Stimulated activated CD4-positive, alpha-beta T cell treated with anti-CD3 and anti-CD28 coated beads, Interleukin-15, amount 100 ng/mL, for 1 hour (primary cell): ENCODE measurements at places on chromosomes 5 and 9.

GRCh38 chr5:59655693-59656309 lies 237.7 kb downstream of the PDE4D start:
- no peak for DNase-seq

- DNase-seq = no peak
These were observed 342.2 kb downstream of the LRRC70 start for GRCh38 chr5:62920856-62921255.

- DNase-seq = no peak
These were observed 141.5 kb downstream of the OSTF1 start for GRCh38 chr9:75229605-75230332.

DNA sequence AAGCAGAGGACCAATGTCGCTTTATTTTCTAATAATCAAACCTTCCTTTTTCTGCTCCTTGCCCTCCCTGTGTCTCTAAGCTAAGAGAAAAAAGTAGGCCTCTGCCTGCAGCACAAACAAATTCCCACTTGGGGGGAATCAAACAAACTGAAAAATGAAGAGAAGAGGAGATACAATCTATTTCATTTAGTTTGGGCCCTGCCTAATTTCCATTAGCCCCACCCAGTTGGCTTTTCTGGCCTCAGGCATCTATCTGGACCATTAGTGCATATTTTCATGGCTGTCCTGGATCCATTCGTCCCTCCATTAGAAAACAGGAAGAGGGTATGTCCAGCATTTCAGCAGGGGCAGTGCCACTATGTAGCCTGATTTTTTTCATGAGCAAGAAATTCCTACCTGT lies 72.9 kb downstream of the EBF1 start:
- no peak for DNase-seq

DNA sequence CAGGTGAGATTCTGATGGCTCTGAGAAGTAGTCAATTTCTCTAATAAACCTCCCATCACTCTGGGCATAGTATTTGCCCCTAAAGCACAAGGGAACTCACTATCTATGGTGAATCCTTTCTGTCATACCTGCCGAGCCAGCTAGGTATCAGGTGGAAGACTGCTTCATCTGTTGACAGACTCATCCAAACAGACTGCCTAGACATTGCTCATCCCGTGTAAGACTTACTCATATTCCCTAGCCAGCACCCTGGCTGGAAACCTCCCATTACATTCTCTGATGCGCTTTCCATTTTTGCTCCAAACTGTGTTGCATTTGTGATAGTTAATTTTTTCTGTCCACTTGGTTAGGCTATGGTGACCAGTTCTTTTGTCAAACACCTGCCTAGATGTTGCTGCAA lies 595.9 kb downstream of the DNAH5 start:
- DNase-seq = no peak

GRCh38 chr5:115920171-115920725 lies 42.0 kb upstream of the LVRN start:
- no peak for DNase-seq

GRCh38 chr9:35357116-35357515 lies 132.8 kb upstream of the RUSC2 start:
- no peak for DNase-seq

DNA sequence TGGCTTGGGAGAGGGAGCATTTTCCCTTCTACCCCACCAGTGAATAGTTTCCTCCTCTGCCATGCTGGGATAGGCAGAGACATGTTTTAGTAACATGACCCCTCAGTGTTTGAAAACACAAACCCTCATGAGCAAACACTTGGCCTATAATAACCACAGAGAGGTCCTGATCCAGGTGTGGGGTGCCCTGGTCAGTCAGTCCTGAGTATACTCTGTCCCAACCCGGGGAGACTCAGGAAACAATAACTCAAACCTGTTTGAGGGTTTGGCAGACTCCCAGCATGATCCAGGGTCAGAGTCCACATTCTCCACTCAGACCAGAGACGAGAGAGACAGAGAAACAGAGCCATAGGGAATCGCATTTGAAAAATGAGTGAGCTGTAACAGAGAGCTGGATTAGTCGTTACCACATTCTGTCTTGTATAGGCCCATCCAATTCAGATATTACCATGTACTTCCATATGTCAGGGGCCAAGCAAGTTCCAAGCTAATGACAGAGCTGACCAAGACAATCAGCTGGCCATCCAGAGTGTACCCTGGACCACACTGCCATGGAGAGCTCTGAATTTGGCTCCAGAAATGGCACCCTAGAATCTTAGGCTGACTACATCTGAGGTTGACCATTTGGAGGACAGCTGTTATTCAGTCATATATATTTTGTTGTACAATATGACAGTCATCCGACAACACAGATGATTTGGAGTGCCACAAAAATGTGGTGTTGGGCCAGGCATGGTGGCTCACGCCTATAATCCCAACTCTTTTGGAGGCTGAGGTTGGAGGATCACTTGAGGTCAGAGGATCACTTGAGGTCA lies 4.2 kb upstream of the CA9 start:
- DNase-seq = no peak

DNA sequence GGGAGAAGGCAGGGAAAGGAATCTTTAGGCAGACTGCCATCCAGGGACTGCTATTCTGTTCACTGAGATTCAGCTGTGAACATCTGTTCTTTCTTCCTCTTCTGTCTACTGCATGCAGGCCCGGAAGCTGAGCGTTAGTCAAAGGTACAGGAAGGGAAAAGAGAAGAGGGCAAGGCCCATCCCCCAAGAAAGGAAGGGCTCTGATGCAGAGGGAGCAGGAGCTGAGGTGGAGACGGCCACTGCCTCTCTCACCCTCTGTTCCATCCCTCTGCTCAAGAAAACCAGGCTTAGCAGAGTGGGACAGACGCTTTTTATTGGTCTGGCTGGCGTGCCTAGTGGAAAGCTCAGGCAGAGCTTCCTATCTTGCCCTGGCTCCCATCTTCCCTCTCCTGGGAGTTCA lies 57.6 kb downstream of the PFDN1 start:
- DNase-seq = no peak

DNA sequence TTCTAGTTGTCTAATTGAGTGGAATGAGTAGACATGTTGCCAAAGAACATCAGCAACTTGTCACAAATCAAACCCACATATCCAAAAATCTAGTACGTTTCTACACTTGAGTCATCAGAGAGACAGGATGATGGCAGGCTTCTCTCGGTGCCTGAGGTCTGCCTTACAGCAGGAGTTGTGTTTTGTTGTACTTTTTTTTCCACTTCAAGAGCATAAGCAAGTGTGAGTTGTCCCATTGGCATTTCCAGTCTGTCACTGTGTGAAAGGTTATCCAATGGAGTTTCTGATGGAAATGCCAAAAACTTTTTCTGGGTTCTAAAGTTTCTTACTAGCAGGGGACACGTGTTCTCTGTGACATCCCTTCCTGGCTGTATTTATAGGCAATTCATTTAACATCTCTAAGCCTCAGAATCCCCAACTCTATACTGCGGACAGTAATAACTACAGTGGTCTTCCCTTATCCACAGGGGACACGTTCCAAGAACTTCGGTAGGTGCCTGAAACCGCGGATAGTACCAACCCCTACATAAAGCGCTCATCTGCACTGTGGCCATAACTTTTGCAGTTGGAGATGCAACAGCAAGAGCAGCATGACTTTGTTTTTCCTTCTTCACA lies 246.5 kb downstream of the SYK start:
- no peak for DNase-seq
